ENCODE measurements at places on chromosomes 1 and 21. TPM values are rescaled to one million over a fixed set of nuclear protein-coding genes. Genes with fewer than 3 reads are reported as not detected.
A peak's percentile ranks its signal among the peaks of the same experiment; 100 is the strongest.

ASPM gene
- 35.6 TPM for polyA plus RNA-seq

LRRC53 gene
- polyA plus RNA-seq = not detected

CASZ1 gene
- polyA plus RNA-seq = 6.2 TPM

USH2A gene
- 0.03 TPM for polyA plus RNA-seq

DNA sequence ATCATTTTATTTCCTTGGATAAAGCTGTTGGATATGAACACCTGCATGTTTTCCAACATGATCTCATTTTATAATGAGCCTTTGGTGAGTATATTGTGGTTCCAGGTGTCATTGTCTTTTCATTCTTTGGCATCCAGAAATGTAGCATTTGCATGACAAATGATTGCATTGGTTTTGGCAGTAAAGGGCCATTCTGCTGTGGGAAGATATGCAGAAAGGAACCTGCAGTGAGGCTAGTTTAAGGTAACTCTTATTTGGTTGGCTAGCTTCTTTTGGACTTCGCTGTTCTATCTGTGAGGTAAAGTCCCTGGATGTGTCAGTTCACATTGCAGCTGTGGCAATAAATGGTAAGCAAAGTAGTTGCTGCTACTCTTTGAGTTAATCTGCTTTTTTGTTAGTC lies 343.0 kb downstream of the AMY1C start:
- DNase-seq = peak; percentile 65

GRCh38 chr1:205983925-205984725 lies 19.1 kb downstream of the RAB7B start:
- peak; percentile 86 for DNase-seq

DNA sequence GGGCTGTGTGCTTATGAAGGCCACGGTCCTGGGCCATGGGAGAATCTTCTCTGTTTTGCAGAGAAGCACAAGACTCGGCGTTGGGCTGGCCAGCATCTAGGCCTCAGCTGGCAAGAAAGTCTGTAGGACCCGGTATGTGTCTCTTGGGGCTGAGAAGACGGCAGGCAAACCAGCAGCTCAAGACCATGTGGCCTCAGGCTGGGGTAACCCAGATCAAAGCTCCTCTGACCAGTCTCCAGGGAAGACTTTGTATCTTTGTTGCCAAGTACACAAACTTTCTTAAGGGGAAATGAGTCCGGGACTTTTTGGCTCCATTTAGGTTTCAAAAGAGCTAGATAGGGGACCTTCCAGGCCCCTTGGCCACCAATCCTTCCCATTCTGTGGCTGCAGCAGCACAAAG lies 60.1 kb downstream of the PTP4A2 start:
- DNase-seq = no peak

- DNase-seq = no peak
Observed at GRCh38 chr1:20533635-20534034, 18.7 kb upstream of the FAM43B start.

DNA sequence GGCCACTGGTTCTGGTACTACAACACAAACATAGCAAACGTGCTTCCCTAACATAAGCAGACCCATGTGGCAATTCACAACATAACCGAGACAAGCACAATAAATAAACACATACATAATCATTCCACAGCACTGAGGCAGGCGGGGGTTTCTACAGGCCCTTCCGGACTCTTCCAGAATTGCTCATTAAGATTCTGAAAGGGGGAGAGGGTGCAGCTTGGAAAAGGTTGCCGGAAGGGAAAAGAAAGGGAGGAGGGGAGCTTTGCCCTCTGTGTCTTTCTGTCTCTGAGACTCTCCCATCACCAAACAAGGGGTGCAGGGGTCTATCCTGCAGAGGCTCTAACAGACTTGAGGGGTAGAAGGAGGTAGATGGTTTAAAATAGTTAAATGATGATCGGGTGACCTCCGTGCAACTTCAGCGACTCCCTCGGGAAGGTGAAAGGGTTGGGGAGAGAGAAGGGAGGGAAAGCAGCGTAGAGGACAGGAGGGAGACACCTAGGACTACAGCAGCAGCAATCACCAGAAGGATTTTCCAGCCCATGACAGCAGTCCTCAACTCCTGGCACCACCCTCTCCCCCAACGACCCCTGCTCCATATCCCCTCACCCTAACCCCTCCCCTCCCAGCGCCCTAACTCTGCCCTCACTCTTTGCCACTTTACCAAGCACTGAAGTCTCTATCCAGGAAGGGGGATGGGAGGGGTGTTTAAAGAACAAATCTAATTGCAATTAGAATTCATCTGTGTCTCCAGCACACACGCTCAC lies 365.5 kb upstream of the ESRRG start:
- DNase-seq = peak; percentile 53

DNA sequence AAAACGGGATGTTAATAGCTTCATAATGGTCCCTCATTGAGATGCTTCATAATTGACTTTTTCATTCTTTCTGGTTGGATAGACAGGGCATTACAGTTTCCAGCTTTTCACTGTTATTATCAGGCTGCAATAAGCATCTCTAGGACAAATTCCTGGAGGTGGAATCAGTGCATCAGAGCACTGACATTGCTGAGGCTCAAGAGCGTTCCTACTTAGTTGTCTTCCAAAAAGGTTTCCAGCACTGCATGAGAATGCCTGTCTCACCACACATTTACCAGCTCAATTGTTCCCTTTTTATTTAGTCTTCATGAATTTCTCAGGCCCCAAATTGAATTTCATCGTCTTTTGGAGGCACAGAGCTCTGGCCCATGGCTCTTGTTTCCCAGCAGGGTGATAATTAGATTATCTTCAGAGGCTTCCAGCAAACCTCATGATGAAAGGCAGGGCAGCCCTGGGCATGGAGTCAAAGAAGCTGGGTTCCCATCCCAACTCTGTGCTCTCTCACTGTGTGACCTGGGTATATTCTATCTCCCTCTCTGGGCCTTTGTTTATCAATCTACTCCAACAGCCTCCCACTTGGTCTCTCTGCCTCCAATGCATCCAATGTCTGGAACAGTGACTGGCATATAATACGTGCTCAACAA lies 451.4 kb downstream of the PTPRU start:
- DNase-seq = no peak

- DNase-seq = no peak
Observed at GRCh38 chr1:235051521-235051920, 77.1 kb downstream of the TOMM20 start.

DNA sequence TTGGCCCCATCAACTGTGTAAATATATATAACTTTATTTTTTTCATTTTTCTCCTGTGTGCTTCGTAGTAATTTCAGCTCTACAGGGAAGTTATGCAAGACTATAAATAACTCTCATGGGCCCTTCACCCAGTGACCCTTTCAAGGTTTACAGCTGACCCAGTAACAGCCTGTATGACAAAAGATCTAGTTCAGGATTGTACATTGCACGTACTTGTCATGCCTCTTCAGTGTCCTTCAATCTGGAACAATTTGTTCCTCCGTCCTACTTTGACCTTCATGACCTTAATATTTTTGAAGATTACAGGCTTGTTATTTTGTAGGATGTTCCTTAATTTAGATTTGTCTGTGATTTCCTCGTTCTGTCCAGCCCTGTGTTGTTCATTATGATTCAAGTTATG lies 40.5 kb downstream of the BRINP2 start:
- no peak for DNase-seq

- peak; percentile 88 for DNase-seq
Observed at GRCh38 chr1:158121604-158122254, 59.0 kb upstream of the CD1D start.

DNA sequence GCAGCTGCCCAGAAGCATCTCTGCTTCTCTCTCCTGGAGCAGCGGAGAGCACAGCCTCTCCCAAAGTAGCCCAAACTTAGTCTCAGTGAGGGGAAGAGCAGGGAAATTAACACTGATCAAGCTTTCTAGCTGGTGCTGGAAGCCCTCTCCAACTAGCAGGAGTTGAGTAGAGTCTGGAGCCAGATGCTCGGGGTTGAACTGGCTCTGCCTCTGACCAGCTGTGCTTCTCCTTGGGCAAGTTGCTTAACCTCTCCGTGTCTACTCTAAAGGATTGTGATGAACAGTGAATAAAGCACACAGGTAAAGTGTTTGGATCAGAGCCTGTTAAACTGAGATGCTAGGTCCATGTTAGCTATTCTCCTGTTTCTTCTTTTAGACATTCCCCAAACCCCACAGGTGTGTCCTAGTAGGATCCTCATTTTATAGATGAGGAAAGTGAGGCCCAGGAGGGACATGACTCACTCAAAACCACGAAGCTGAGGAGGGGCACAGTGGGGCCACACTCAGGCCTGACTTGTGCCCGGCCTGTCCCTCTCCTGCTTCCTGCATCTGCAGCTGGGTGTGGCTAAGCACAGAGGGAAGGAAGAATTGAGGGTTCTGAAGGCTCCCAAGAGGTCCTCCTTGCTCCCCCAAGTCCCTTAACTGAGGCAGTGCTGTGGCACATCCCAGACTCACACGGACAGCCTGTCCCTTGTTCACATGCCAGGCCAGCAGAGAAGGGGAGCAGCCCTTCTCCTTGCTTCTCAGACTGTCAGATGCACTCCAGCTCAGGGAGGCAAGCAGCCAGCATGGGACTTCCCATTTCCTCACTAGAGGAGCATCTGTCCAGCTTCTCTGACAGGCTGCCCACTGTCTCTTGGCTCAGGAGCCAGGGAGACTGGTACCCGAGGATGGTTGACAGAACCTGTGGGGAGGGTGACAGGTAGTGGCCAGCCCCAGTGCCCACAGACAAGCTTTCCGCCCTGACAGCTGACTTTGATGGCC lies 152.0 kb upstream of the IGSF21 start:
- DNase-seq = no peak
